ENCODE measurements at places on chromosomes 3 and 15.
A peak's percentile ranks its signal among the peaks of the same experiment; 100 is the strongest.

- DNase-seq, result no peak
- no peaks in the 10 kb centered on the region for H3K27me3 ChIP-seq
- no peak overlapping the region for H3K4me3 ChIP-seq
- H3K36me3 ChIP-seq, result no peaks in the 10 kb centered on the region
- peaks cover 12% of the 10 kb centered on the region for H3K4me1 ChIP-seq
- no peak overlapping the region for H3K27ac ChIP-seq
These were observed 109.2 kb downstream of the EEFSEC start for GRCh38 chr3:128262457-128262856.

- H3K4me3 ChIP-seq, result no peak overlapping the region
- H3K27me3 ChIP-seq, result no peaks in the 10 kb centered on the region
- H3K4me1 ChIP-seq, result peaks cover 5% of the 10 kb centered on the region
- peak; percentile 91 for DNase-seq
These were observed 98.0 kb upstream of the TNFAIP8L3 start for GRCh38 chr15:51192521-51193280.

- no peaks in the 10 kb centered on the region for H3K27me3 ChIP-seq
- H3K4me1 ChIP-seq, result peaks cover 10% of the 10 kb centered on the region
These were observed 675 bp downstream of the BRPF1 start for GRCh38 chr3:9732080-9732739.

DNA sequence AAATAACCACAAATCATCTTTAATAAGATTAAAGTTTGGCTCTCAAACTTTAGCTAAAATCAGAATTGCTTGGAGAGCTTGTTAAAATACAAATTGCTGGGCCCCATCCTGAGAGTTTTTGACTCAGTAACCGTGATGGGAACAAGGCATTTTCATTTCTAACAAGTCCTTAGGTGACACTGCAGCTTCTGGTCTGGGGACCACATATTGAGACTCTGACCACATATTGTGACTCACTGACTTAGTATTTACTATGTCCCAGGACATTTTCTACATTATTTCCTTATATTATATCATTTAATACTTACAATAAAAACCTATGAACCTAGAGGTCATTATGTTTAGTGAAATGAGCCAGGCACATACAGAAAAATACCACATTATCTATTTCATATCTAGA is 164.5 kb downstream of the ZMAT3 start:
- no peaks in the 10 kb centered on the region for H3K4me1 ChIP-seq
- H3K27me3 ChIP-seq, result no peaks in the 10 kb centered on the region
- H3K4me3 ChIP-seq, result no peak overlapping the region
- no peaks in the 10 kb centered on the region for H3K36me3 ChIP-seq
- no peak overlapping the region for H3K27ac ChIP-seq

GRCh38 chr3:151871639-151872468 is 1.6 kb upstream of the SUCNR1 start:
- peak; percentile 51 for DNase-seq
- H3K27ac ChIP-seq, result no peak overlapping the region
- no peaks in the 10 kb centered on the region for H3K27me3 ChIP-seq
- peaks cover 2% of the 10 kb centered on the region for H3K4me1 ChIP-seq
- H3K36me3 ChIP-seq, result no peaks in the 10 kb centered on the region
